ENCODE measurements at places on chromosomes 2 and 18.

- DNase-seq: no peak
Measured at GRCh38 chr18:45874491-45875184, 49.2 kb downstream of the SIGLEC15 start.

DNA sequence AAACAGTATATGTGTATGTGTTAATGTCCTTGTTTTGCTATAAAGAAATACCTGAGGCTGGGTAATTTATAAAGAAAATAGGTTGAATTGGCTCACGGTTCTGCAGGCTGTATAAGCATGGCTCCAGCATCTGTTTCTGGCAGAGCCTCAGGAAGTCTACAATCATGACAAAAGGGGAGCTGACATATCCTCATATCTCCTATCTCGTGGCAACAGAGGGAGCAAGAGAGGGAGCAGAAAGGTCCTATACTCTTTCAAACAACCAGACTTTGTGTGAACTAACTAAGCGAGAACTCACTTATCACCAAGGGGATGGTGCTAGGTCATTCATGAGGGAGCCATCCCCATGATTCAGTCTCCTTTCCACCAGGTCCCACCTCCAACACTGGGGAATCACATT, 13.0 kb downstream of the CALCRL start:
- no peak for DNase-seq

DNA sequence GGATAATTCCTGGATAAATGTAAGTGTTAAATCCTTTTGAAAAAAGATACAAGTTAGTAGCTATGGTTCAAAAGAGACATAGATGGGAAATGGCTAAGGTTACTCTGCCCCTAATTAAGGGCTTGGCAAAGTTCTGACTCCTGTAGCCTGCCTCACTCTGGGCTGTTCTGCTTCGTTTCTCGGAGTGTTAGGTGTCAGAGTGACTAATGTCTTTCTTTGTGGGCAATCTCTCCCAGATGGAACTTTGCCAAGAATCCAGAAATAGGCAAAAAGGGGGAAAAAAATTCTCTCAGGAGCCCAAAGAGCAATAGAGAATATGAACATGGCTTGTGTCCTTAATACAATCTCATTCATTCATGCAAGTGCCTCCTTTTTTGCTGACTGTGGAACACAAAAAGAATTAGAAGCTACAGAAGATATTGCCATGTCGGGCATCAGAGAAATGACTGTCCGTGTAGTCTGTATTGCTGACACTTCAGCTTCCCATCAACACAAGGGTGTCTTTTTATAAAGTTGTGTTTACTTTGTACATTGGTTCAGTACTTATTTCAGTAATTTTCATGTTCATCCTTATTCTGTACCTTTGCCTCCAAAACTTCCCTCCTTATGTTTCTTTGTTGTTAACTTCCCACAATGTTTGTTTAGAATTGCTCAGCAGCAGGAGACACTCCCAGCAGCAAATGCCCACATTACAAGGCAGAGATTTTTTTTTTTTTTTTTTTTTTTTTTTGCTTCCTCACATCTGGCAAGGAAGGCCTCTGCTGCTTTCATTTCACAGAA, 134.0 kb downstream of the FTCDNL1 start:
- no peak for DNase-seq

DNA sequence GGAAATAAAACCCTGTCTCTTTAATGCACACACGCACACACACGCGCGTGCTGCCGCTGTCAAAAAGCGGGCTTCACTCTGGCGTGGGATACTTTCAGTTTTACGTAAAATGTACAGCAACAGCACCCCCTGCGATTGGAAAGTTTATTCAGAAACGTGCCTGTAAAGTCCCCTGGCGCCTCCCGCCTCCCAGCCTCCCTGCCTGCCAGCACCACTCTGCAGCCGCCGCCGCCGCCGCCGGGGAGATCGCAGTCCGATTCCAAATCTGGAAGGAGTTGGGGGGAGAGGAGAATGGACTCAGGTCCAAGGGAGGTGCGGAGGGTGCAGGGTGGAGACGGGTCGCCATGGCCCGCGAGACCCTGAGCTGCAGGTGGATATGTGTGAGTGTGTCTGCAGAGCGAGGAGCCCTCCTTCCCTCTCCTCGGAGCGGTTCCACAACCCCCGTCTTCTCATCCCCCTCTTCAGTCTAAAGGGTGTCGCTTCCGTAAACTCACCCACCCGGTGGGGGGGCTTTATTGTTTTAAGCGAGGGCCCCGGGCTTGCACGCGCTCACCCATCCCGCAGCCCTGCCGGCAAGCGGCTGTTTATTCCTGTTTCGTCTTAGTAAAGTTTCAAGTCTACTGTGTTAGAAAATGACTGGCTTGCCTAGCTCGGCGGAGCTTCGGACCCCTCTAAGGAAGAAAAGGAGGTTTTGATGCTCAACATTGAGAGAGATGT, 1.8 kb upstream of the BCL11A start:
- DNase-seq: peak; percentile 14

DNA sequence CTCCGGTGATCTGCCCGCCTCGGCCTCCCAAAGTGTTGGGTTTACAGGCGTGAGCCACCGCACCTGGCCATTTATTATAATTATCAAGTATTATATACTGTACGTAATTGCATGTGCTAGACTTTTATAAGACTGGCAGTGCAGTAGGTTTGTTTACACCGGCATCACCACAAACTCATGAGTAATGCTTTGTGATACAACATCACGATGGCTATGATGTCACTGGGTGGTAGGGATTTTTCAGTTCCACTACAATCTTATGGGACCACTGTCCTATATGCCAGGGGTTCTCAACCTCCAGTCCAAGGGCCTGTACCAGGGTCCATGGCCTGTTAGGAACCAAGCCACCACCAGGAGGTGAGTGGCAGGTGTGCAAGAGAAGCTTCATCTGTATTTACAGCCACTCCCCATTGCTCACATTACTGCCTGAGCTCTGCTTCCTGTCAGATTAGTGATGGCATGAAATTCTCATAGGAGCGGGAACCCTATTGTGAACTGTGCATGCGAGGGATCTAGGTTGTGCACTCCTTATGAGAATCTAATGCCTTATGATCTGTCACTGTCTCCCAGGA, 9.4 kb downstream of the SCYGR4 start:
- no peak for DNase-seq

DNA sequence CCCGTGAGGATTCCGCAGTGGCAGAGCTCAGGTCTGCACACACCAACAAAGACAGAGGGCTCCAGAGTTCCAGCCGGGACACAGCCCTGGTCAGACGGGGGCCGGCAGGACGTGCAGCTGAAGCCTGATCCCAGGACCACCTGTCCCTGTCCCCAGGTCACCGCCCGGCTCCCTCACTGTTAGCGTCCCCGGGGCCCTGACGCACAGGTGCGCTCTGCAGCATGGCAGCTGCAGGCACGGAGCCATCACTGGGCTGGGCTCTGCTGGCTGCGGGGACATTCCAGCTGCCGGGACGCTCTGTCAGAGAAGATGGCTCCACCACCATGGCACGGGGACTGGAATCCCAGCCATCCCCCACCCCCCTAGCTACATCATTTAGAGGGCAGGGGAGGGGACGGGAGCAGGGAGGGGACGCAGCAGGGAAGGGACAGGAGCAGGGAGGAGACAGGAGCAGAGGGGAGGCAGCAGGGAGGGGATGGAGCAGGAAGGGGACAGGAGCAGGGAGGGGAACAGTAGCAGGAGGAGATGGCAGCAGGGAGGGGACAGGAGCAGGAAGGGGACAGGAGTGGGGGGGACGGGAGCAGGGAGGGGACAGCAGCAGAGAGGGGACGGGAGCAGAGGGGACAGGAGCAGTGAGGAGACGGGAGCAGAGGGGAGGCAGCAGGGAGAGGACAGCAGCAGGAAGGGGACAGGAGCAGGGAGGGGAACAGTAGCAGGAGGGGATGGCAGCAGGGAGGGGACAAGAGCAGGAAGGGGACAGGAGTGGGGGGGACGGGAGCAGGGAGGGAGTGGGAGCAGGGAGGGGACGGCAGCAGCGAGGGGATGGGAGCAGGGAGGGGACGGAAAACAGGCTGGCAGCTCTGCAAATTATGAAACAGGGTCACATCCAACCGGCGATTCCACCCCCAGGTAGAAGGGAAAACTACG, 39.8 kb downstream of the SLC66A2 start:
- DNase-seq: no peak

GRCh38 chr18:63266888-63267790, 52.4 kb downstream of the BCL2 start:
- DNase-seq: no peak

GRCh38 chr18:80244956-80245730, 2.2 kb downstream of the PARD6G start:
- no peak for DNase-seq

DNA sequence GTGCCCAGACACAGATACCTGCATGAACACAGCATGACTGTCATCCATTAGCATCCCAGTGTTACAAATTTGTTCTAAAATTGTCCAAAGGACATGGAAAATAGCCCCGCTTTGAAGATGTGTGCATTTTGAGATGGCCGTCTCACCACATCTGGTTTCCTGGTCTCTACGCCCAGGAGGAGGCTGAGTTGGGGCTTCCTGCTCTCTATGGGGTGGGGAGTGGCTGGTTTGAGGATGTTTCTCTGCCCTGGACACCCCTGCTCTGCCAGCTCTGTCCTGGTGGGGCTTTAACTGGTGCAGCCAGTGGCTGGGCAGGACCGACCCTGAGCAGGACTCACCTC, 74.6 kb upstream of the SMAD7 start:
- DNase-seq: no peak

GRCh38 chr2:203859030-203859789, 8.4 kb upstream of the CTLA4 start:
- no peak for DNase-seq

GRCh38 chr2:127961729-127962128, 66.1 kb downstream of the SAP130 start:
- DNase-seq: no peak

GRCh38 chr2:69113627-69114026, 100.6 kb downstream of the ANTXR1 start:
- DNase-seq: no peak

GRCh38 chr18:67516539-67517443, at the start of gene DSEL:
TSS of gene DSEL (minus strand) at chr18:67516720. CDS start at chr18:67514608, 2,112 bp downstream.
- peak; percentile 97 for DNase-seq

All from activated CD8-positive, alpha-beta memory T cell treated with anti-CD3 and anti-CD28 coated beads for 1 hour (primary cell).